CD4-positive, alpha-beta T cell treated with Interleukin-10 for 1 hour (primary cell): ENCODE measurements at places on chromosomes 4 and X.
A peak's percentile ranks its signal among the peaks of the same experiment; 100 is the strongest.

DNA sequence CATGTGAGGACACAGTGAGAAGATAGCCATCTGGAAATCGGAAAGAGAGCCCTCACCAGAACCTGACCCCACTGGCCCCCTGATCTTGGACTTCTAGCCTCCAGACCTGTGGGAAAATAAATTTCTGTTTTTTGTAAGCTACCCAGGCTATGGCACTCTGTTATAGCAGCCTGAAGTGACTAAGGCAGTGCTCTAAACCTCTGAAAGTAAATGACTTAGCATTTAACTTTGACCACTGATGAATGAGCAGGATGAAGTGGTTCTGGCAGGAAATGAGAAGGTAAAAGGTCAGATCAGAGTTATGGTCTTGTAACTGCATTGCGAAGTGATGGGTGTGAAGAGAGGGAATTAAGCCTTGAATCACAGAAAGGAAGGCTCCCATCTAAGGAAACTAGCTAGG lies 17.0 kb downstream of the GPAT3 start:
- no peak for DNase-seq

DNA sequence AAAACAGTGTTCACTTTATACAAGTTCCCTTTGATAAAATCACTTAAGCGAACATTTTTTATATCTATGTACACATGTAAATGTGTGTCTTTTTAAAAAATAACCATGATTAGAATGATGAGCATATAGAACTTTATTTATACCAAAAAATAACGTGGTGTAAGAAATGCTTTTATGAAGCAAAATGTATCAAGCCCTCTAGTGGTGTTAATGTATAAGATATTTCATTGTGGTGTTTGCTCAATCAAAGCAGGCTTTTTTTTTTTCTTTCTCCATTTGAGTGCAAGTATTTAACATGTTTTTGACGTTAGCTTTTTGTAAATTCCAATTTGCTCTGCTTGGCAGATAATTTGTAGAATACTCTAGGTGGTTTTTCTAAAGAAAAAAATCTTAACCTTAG lies 2092.4 kb upstream of the TENM3 start:
- no peak for DNase-seq

DNA sequence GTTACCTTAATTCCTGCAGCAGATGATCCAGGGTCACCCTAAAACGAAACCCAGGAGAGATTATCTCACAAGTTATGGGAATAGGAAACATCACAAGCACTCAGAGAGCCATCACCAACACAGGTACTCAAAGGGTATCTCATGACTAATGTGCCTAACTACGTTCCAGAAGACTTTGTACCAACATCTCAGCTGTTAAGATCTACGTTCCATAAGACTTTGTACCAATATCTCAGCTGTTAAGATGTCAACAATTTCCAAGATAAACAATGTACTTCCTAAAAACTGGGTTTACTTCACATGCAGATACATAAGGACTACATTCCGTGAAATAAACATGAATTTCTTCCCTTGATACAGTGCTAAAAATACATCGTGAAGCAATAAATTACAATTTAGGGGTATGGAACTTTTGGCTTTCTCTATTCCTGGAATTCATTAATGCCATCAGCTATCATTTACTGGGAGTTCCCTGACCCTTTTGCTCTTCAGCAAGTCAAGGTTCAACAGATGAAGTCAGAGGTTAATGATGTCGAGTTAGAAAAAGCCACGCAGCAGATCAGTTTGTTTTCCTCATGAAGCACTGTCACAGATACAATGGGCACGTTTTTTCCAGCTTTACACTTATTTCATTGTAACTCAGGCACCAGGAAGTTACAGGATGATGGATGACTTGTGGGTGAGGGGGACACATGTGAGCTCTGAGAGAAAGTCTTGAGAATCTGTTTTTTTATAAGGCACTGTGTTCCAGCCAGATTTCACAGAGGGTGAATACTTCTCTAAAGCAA lies 127.0 kb upstream of the ETNPPL start:
- DNase-seq = no peak

DNA sequence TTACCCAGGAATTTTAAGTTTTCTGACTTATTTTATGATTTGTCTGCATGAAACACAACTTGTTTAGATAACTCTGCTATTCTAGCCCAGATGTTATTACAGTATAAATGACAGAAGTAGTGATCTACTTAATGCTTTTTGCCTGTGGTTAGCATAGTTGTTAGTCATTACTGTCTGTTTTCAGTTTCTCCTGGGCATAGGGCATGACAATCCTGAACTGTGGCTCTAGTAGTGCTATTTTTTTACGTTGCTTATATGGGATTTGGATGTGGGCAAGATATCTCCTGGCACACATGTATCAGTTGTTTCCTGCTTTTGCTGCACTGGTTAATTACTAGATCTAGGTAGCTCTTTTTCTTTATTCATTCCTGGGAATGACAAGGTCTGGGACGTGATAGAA lies 1005.8 kb downstream of the PCDH18 start:
- DNase-seq = no peak

DNA sequence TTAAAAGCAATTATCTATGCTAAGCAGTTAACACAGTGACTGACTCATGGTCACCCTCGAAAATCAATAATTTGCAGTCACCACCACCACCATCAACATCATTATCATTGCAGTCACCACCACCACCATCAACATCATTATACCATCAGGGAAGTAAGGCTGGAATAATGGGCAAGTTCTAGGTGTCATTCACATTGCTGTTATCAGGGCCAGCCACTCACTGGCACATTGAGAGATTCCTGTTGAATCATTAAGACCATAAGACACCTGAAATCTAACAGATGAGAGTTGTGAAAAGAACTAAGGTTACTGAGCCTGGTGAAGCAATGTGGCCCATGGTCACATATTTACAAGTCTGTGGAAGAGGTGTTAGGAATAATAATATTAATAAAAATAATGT lies 247.7 kb upstream of the BOD1L1 start:
- DNase-seq = no peak

DNA sequence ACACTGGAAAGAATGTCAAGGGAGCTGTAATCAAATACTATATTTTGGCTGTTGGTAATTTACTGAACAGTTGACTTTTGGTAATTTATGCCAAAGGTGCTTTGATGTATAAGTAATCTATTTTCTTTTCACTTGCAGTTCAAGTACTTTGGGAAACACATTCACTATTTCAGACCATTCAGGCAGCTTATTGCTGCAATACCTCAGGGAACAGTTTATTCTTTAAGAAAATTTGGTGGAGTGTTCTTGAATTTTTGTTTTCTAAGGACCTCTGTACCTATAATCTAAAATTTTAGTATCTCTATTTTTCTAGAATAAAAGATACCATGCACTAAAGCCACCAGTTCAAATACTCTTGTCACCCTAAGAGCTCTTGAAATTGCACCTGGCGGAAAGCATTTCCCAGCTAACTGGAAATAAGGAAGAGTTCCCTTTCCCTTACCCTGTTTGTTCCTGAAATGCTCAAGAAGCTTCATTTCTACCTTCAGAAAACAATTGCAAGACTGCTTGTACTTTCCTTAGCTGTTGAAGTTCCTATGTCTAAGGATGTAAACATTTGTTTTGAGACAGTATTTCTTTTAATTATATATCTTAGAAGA lies 633.5 kb upstream of the FAT1 start:
- no peak for DNase-seq

- DNase-seq = no peak
These were observed 9.4 kb downstream of the NAT8L start for GRCh38 chr4:2068566-2068965.

GRCh38 chr4:139861471-139861870 lies 195.9 kb downstream of the MGST2 start:
- no peak for DNase-seq

DNA sequence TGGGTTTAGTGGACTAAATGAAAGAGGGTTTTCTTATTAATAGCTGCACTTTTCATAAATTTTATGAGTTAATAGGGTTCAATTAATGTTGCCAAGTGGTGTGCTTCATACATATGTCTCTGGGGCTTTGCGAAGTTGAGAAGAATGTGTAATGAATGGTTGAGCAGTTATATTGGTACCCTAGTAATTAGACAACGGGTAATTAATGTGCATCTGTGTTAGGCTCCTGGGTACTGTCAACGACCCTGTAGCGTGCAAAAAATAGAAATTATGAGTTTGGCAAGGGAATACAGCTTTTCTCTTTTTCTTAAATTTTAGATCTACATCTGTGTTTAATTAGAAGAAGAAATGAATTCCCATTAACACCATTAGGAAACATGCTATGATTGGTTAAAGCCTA lies 1027.7 kb downstream of the ARAP2 start:
- DNase-seq = no peak

GRCh38 chr4:26214994-26215393 lies 105.8 kb upstream of the RBPJ start:
- no peak for DNase-seq

GRCh38 chr4:110042545-110043517 lies 130.1 kb downstream of the EGF start:
- no peak for DNase-seq

GRCh38 chr4:78922207-78922606 lies 17.0 kb downstream of the PAQR3 start:
- DNase-seq = no peak

- no peak for DNase-seq
These were observed 113.0 kb upstream of the PRDX4 start for GRCh38 chrX:23554304-23554703.

- no peak for DNase-seq
These were observed 65.4 kb upstream of the ENPP6 start for GRCh38 chr4:184282895-184283654.

GRCh38 chr4:121243485-121243884 lies 79.4 kb upstream of the TNIP3 start:
- DNase-seq = no peak

- no peak for DNase-seq
These were observed 641.6 kb downstream of the ADGRL3 start for GRCh38 chr4:61841714-61842113.

DNA sequence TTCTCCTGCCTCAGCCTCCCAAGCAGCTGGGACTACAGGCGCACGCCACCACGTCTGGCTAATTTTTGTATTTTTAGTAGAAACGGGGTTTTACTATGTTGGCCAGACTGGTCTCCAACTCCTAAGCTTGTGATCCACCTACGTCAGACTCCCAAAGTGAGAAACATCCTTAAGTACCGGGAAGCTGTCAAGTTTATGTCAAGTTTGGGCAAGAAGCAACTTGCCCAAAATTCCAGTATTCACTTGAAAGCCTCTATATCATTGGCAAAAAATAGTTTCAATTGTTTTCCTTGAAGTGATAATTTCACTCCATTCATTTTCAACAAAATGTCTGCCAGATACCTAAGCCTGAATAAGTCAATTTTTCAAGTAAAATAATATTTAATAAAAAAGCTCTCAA lies 370.0 kb downstream of the FBXO8 start:
- DNase-seq = no peak

DNA sequence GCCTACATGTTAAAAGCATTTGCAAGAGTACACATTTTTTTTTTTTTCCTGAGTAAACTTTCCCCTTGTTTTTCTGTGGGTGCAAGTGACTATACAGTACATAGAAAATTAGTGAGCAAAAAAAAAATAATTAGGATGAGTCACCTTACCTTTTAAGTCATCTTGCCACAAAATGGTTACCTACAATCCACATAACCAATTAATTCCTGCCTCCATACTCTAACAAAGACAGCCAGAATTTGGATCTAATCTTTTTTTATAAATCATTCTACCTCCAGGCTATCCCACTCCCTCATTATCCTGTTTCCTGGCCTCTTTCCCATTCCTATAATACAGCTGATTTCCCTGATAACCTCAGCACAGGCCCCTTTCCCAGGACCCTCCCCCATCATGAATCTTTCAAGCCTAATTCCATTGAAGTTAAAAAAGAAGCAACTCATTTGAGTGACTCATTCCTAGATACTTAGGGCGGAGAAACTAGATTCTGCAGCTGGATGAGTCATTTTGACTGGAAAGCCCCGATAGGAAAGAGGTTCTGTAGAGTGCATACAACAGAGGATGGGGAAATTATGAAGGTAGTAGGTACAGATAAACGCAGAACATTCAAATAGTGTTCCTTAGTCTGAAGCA lies 128.2 kb downstream of the C4orf51 start:
- peak; percentile 21 for DNase-seq

DNA sequence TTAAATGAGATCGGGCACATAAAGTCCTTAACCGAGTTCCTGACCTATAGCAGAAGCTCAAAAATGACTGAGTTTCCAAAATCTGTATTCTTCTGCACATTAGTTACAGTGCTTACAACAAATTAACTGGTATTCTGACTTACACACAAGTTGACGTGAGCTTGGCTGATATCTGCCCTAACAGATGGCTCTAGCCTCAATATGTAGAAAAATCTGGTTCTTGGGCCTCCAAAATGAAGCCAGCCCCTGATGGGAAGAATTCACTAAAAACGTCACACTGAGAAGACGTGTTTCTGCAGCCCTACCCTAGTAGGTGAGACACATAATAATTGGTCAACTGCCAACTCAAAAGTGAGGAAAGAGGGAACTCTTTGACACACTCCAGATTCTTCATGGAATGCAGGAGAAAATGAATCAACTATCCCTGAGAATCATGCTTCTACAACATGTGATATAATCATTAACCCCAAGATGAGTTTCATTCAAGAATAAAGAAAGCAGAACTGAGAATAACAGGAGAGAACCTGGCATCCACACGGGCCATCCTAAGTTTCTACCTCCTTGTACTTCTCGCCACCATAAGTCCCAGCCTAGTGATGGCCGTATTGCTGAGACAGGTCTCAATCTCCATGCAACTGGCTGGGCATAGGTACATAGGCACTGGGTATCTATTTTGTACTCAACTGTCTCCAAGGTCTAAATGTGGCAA lies 8.2 kb downstream of the STX18 start:
- DNase-seq = no peak

DNA sequence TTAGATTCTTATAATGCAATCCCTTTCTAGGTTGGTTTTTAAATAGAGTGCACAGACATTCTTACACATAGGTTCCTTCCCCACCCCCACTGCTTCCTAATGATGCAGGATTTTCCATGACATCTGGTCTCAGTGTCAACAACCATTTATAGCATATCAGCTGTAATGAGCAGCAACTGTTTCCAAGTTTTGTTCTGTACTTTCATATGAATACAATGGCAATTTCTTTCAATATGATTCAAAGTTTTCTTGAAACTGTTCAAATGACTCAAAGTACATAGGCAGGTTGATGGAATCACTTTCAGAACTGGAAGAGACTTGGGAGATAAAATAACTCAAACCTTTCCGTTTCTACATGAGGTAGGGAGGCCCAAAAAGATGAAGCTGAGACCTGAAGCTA lies 220.7 kb downstream of the CAMK2D start:
- DNase-seq = no peak

DNA sequence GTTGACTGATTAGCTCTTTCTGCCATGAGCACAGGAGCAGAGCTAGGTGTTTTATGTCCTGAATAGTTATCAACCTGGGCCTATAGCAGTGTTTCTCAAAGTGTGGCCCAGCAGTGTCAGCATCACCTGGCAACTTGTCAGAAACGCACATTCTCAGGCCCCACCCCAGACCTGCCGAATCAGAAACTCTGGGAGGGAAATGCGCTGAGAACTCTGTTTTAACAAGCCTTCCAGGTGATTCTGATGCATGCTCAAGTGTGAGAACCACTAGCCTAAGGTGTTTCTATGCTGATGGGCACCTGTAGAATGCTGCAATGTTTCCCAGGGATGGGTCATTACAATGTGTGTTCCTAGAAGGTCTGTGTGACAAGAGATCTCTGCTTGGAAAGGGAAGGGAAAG lies 257.5 kb downstream of the MID1IP1 start:
- no peak for DNase-seq
